Hematopoietic multipotent progenitor cell treated with erythropoietin and hydrocortisone succinate and interleukin-3 and kit ligand, for 6 days (in vitro differentiated cells): ENCODE measurements at places on chromosomes 16 and 17.
A peak's percentile ranks its signal among the peaks of the same experiment; 100 is the strongest.

DNA sequence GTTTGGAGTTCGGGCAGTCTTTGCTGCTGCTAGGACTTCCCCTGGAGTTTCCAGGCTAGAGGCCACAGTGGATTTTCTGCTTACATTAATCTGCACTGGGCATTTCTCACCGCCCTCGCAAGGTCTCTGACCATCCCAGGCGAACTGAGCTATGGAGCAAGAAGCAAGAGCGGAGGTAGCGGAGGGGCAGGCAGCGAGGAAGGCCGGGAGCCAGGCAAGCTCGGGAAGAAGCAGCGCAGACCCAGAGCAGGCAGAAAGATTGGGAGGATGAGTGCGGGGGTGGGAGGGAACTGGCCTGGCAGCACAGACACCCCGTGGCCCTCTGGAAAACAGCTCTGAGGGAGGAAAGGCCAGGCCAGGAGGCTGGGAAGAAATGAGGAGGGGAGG, 3.8 kb downstream of the COTL1 start:
- DNase-seq, result no peak

GRCh38 chr17:38667099-38667786, 7.5 kb downstream of the EPOP start:
- DNase-seq, result peak; percentile 84

DNA sequence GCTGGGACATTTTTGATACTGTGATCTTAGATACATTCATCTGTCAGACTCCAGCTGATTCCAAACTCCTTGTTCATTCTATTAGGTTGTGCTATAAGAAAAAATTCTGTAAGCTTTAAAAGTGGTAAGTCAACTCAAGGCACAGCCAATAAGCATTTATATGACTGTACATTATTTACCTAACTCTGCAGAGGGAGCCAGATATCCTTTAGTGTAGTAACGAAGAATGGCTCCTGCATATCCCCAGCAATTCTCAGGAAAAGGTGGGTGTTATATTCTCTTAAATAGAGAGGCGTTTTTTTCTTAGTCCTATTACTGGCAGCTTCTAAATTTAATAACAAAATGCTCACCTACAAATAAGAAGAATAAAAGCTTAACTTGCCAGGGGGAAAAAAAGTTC, 374.3 kb upstream of the GOT2 start:
- DNase-seq, result no peak

DNA sequence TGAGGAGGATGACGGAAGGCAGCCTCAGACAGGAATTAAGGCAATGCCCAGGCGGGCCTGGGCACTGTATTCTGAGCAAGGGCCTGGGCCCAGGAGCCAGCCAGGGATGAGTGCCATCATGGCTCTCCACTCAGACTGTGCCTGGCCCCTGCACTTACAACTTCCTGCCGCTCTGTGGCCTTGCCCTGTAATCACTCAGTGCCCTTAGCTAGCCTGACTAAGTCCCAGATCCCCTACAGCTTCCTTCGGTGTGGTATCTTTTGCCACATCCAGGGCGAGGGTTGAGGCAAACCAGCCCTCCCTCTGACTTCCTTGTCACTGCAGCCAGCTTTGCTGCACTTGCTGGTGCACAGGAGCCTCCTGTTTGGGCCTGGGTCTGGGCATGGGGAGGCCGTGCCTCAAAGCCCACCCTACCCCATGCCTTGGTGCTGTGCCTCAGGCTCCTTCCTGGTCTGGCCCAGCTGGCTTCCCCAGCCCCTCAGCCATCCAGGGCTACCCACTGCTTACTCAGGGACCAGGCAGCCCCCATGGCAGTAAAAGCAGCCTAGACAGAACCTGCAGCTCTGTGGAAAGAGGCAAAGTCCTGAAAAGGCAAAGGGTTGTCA, 9.3 kb downstream of the SLC46A1 start:
- peak; percentile 31 for DNase-seq

- DNase-seq, result no peak
Measured at GRCh38 chr17:13540546-13540945, 61.2 kb downstream of the HS3ST3A1 start.

- DNase-seq, result no peak
Measured at GRCh38 chr16:50473356-50473945, 74.7 kb upstream of the NKD1 start.

GRCh38 chr17:42476411-42476810, 17.7 kb downstream of the ATP6V0A1 start:
- DNase-seq, result no peak

DNA sequence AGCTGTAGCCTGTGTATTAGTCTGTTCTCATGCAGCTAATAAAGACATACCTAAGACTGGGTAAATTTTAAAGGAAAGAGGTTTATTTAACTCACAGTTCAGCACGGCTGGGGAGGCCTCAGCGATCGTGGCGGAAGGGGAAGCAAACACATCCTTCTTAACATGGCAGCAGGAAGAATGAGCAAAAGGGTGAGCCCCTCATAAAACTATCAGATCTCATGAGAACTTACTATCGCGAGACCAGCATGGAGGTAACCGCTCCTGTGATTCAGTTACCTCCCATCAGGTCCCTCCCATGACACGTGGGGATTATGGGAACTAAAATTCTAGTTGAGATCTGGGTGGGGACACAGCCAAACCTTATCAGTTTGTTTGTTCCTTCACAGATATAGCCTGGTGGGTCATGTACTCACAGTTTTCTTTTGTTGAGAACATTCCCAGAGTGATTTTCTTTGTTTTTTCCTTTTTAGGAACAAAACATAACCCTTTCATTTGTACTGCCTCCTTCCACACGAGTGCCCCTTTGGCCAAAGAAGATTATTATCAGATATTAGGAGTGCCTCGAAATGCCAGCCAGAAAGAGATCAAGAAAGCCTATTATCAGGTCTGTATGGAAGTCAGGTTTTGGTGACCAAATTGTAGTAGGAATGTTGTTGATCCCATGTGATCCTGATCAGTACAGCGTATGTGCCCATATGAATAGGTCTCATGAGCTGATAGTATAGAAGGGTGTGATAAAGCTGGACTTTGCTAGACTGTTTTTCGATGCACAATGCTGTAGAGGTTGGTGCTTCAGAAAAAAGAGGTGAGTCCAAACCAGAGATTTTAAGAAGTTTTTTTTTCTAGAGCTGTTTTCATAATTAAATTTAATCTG, 8.5 kb downstream of the DNAJA3 start:
- DNase-seq, result peak; percentile 84

- DNase-seq, result no peak
Measured at GRCh38 chr17:22512997-22513538, 820.7 kb downstream of the KCNJ18 start.

- DNase-seq, result no peak
Measured at GRCh38 chr16:62060089-62060488, 23.9 kb upstream of the CDH8 start.

DNA sequence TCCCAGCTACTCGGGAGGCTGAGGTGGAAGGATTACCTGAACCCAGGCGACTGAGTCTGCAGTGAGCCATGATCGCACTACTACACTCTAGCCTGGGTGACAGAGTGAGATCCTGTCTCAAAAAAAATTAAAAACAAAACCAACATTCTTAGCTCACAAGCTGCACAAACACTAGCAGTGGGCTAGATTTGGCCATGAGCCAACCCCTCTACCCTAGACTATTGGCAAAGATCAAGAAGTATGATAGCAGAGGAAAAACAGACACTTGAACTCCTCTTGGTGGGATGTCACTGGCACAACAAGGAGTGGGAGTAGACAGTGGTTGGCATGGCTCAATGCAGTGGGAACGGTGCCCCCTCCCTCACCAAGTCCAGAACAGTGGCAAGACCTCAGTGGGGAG, 19.6 kb upstream of the RIPOR1 start:
- peak; percentile 61 for DNase-seq

- peak; percentile 65 for DNase-seq
Measured at GRCh38 chr17:31388770-31389656, 2.5 kb upstream of the RAB11FIP4 start.

- peak; percentile 39 for DNase-seq
Measured at GRCh38 chr17:80212962-80213642, 7.0 kb downstream of the SGSH start.
